ENCODE measurements at places on chromosomes 11 and 22.

DNA sequence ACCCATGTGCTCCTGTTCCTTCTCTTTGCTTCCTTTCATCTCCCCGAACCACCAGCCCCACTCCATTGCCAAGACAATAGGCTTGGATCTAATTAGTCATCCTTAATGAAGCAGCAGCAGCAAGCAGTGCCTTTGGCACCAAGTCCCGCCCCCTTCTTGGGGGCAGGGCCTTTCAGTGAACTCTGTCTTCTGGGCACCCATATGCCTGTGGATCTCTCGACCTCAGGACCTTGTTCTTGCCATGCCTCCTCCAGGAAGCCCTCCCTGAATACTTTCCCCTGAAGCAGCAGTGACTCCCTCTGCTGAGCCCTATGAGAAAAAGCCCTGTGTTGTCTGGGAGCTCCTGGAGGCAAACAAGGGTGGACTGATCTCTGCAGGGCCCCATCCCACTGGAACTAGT lies 32.1 kb downstream of the ARHGEF17 start:
- DNase-seq = no peak

- DNase-seq = no peak
Observed at GRCh38 chr11:47912843-47913437, 64.8 kb upstream of the NUP160 start.

GRCh38 chr11:126990716-126991480 lies 9.7 kb downstream of the KIRREL3 start:
- DNase-seq = no peak

DNA sequence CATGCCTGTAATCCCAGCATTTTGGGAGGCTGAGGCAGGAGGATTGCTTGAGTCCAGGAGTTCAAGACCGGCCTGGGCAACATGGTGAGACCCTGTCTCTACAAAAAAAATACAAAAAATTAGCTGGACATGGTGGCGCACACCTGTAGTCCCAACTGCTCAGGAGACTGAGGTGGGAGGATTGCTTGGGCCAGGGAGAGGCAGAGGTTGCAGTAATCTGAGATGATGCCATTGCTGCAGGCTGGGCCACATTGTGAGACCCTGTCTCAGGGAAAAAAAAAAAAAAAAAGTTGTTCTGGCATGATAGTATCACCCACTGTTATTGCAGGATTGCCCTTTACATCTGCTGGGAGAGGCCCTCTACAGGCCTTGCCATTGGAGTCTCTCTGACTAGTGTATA lies 18.4 kb downstream of the ATXN10 start:
- no peak for DNase-seq

DNA sequence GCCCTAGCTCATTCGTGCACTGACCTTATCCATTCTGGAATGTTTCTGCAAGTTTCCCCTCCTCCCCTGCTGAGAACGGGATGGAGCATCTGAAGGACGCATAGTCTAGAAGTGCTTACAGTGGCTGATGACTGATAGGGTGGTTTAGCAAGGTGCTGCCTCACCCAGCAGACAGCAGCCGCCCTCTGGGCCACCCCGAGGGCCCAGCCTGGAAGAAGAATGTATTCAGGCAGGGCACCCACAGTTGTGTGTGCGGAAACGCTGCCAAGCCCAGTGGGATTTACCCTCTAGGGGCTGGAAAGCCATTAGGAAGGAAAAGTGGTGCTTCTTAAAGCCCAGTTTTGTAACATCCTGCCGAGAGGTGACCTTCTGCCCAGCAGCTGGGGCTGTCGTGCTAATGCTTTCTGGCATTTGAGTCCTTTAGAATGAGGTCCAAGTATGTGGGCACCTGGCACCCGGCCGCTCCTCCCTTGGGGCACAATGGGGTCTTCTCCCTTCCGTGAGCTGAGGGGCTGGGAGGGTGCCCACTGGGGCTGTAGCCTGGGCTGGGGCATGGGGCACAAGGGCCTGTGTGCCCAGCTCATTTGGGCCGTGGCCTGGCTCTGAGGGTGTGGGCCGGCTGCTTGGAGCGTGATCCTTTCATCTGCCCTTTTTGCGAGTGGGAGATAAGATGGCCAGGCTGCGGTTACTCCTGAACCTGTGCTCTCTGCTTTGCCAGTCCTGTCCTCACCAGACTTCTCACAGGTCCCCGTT lies 14.4 kb downstream of the FBLN1 start:
- DNase-seq = no peak

DNA sequence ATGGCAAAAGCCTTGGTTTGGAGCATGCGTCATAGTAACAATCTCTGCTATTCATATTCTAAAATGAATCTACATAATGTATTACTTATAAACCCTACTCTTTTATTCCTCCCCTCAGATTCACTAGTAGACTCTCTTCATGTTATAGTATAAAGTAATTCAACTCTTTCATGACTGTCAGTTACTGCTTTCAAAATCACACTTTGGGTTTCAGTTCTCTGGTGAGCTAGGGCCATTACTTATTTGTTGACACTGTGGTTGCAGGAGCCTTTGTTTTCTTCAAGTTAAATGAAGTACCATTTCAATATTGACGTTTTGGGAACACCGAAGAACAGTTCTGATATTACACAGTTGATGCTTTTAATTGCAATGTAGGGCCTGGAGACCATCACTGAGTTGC lies 378.4 kb downstream of the DDX10 start:
- DNase-seq = no peak

- no peak for DNase-seq
Observed at GRCh38 chr11:733072-733471, 14.2 kb upstream of the TALDO1 start.

- DNase-seq = no peak
Observed at GRCh38 chr11:533586-534395, 1.6 kb downstream of the HRAS start.

GRCh38 chr22:41350087-41350486 lies 31.7 kb upstream of the TEF start:
- DNase-seq = no peak

DNA sequence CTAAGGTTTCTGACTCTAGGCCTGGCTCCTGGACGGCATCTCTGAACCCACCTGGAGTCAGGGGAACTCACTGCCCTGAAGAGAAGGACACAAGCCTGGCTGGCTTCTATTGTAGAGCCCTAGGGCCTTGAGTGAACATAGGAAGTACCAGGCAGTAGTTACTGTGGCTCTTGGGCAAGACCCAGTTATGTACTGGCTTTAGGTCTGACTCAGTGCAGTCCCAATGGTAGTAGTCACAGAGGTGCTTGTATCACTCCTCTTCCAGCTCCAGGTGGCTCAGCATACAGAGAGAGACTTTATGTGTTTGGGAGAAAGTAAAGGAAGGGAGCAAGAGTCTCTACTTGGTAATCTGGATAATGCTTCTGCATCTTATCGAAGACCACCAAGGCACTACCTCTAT lies 13.9 kb upstream of the PAK1 start:
- no peak for DNase-seq

DNA sequence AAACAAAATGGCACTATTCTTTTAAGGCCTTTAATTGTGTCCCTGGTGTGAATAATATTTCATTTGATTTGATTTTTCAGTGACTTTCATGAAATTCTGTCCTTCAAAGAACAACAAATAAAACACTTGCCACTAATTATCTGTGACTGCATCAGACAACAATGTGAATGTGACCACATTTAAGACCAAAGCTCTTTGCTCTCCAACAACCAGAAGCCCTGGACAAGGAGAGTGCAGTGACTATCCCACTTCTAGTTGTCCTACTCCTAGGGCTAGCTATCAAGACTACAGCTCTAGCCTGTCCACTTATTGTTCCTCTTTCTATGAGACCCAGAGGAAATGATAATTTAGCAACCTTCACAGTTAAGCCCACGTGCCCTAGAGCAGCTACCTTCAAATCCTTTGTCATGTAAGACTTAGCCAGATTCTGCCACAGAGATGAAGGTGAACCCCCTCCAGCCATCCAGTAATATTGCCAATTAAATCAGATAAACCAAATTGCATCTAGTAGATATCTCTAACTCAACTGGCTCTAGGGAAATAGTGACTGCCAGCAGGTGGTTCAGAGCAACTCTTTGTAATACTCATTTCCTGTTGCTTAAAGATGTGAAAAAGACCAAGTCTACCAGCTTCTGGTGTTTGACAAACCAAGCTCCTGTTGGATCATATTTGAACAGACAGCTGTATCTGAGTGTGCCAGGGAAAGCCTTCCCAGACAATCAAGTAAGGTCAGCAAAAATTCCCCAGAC lies 142.6 kb upstream of the BLID start:
- DNase-seq = no peak

DNA sequence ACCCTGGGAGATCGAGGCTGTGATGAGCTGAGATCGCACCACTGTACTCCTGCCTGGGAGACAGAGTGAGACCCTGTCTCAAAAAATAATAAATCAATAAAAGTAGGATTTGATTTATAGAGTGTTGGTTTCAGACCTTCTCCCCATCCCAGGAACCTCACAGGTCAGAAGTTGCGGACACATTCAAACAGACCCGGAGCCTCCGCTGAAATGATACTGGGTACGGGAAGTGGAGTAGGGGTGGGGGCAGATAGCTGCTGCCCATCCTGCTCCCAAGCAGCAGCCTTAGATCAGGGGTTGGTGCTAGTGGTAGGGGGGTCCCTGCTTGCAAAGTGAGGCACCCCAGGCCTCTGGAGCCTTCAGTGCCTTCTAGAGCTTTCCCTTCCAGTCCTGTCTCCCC lies 7.8 kb downstream of the PRDM11 start:
- DNase-seq = no peak

GRCh38 chr11:35664977-35665441 lies 2.4 kb downstream of the TRIM44 start:
- no peak for DNase-seq

GRCh38 chr22:46587492-46588278 lies 32.5 kb upstream of the GRAMD4 start:
- no peak for DNase-seq

- DNase-seq = no peak
Observed at GRCh38 chr11:4433856-4434255, 15.2 kb upstream of the OR52K2 start.

DNA sequence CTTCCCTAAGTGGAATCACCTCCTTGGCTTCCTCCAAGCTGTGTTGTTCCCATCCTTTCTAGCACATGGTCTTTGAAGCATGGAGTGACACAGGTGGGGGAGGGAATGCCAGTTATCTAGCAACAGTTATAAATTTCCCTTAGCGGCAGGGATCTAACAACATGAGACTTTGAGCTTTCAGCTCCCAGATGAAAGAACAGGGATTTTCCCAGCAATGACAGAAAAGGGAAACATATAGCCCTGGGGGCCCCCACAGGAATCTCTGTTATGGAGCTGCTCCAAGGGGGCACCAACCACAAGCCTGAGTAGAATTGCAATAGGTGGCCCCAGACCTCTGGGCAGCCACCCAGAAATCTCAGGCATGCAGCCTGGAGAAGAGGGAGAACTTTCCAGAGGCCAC lies 163.0 kb downstream of the GRIK4 start:
- DNase-seq = no peak

- no peak for DNase-seq
Observed at GRCh38 chr11:27207025-27207650, 155.9 kb downstream of the CCDC34 start.

DNA sequence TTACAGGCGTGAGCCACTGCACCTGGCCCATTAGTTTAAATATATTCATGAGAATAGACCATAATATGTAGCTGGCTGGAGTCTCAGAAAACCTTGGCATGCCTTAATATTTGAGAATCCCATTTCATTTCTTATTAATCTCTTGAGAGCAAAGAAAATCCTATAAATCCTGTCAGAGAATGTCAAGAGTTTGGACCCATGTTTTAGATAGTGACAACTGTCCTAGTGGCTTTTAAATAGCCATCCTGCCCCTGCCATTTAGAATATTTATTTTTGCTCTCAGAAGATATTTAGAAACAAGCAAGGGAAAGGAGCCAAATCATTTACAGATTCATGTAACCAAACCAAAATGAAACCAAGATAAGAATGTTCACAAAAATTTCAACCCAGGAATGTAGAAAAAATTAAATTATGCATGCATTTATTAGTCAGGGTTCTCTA lies 107.2 kb downstream of the SWAP70 start:
- DNase-seq = no peak

- no peak for DNase-seq
Observed at GRCh38 chr22:49170053-49170452, 657.6 kb downstream of the BRD1 start.

DNA sequence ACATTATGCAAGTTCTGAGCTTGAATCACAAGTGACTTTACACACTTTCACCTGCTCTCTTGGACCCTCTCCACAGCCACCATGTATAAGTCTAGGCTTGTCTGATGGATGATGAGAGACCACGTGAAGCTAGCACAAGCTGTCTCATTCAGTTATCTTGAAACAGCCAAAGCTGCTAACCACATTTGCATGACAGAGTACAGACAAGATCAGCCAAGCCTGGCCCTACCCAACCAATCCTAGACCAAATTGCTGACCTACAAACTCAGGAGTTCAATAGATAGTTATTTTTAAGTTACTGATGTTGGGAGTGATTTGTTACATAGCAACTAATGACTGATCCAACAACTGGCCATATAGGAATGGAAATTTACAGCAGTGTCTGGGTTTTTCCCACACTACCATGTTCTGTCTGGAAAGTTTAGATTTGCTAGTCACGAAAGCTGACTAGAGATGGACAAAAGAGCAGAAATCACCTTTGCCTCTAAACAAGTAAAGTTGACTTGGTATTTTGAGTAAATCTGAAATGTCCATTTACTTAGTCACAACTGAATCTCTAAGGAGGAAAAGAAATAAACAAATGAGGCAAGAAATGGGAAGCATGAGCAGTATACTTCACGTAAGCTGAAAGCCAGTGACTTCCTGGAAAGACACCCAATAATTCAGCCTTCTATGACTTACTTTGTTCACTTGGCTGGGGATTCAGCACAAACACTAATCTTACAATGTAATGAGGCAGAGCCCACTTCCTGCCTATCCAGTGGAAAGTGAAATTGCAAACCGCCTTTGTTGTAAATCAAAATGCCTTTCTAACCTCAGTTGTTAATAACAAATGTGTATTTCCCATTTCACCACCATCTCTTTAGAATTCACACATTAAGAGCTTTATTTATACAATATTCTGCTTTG lies 101.7 kb downstream of the FAM181B start:
- DNase-seq = no peak

- no peak for DNase-seq
Observed at GRCh38 chr11:35348898-35349687, 70.3 kb downstream of the SLC1A2 start.

DNA sequence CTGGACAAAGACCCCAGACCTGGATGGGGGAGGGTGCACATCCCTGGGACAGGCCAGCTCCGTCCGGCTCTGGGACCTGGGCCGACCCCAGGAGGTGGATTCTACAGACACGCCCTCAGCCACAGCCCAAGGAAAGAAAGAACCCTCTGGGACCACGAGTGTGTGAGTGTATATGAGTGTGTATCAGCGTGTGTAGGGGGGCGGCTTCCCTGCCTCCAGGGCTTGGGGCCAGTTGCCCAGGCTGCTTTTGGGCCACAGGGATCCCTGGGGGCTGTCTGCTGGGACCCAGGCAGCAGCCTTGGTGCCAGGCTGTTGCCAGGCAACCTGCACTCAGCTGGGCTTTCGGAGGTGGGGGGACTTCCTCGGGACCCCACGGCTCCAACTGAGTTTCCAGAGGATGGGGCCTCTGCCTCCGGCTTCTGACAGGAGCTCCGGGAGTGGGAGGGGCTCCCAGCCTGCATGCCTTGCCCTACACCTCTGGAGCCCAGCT lies 8.9 kb downstream of the DUSP8 start:
- DNase-seq = no peak

GRCh38 chr11:128713595-128713994 lies 19.7 kb downstream of the FLI1 start:
- DNase-seq = no peak

GRCh38 chr11:27972522-27973170 lies 135.3 kb downstream of the KIF18A start:
- peak; percentile 14 for DNase-seq

- DNase-seq = no peak
Observed at GRCh38 chr11:86660088-86660487, 12.3 kb downstream of the ME3 start.

Data from NCI-H345 (cell line).